ENCODE measurements at places on chromosomes 7 and 10.

DNA sequence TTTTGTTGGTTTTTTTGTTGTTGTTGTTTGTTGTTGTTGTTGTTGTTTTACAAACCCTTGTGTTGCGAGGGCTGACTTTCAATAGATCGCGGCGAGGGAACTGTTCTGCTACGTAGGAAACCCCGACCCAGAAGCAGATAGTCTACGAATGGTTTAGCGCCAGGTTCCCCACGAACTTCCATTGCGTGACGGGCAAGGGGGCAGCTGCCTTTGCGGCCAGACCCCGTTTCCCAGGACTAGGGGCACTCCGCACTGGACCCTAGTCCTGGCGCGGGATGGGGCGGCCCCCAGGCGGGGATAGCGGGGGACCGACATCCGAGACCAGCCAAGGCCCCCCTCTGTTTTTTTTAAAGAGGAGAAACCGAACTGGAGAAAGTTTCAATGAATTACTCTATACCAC lies 119.6 kb downstream of the LRRTM3 start:
- DNase-seq, result no peak

GRCh38 chr10:95628786-95629185 lies 27.7 kb downstream of the ALDH18A1 start:
- no peak for DNase-seq

GRCh38 chr7:98209166-98209920 lies 1.9 kb upstream of the BHLHA15 start:
- DNase-seq, result no peak

DNA sequence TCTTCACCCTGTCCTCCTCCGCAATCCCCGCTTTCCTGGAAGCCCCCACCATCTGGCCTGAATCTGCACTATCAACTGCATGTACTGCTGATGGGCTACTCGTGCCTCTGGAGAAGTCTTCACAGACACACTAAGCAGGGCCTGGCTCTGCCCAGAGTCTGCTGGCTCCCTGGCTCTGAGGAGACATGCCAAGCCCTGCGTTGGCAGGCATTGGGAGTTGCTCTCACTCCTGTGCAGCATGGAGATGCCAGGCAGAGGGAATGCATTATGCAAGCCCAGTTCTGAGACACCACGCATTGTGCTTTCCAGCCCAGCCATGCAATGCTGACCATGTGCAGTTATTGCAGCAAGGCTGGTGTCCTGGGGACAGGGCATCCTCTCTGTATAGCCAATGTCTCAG lies 314.6 kb downstream of the CXCL12 start:
- DNase-seq, result no peak

DNA sequence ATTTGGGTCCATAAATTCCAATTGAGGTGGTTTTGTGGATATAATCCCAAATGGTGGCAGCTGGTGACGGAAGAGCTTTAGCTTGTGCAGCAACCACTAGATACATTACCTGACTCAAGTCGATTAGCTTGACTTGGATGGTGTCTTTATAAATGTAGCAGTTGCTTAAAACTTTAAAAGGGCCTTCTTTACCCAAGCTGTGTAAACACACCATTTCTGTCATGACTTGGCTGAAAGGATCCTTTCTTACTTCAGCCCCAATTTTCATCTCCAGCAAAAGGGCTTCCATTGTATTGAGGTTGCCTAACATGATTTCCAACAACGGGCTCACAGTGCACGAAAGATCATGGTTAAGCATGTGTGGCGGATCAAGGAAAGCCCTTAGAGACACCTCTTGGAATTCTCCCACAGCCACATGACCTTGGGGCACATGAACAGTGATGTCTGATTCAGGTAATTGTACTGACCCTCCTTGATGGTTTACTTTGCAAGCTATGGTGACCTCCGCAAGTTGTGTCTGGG lies 57.9 kb downstream of the MACC1 start:
- no peak for DNase-seq

DNA sequence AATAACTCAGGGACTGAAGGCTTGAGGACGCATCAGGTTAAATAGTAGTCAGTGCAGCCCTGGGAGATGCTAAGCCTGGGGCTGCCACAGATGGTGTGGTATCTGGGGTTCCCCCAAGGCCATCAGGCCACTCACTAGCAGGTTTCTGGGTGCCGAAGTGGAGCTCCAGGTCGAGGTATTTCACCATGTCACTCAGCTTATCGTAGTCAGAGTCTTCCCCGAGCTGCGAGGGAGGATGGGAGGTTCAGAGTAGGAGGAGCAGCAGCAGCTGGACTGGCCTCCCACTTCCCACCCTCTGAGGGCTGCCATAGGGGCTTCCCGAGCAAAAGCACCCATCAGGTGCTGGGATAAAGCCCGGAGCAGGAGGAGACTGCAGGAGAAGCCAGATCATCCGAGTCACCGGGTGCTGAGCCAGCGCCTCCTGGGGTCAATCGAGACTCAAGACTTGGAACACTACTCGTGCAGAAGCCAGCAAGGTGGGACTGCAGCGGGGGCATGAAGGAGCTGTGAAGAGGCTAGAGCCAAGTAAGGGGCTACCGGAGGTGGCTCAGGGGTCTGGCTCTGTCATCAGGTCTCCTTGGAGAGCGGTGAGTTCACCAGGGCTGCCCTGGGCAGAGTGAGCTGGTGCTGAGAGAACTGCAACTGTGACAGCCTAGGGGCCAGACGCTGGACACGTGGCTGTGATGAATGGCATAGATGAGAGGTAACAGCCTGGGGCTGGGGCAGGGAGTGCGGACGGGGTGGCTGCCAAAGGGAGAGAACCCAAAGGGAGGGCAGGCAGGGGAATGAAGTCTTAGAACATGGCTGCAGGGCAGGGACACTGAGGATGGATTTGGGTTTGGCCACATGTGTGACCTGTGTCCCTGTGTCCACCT lies 45.3 kb downstream of the GRID2IP start:
- no peak for DNase-seq

- DNase-seq, result no peak
These were observed 134.8 kb upstream of the KLF6 start for GRCh38 chr10:3919709-3920308.

GRCh38 chr10:37857287-37858211 lies at the start of gene ZNF248:
ZNF248 (minus strand) TSS chr10:37857610; CDS start chr10:37856310, 1,300 bp downstream.
- peak; percentile 97 for DNase-seq
